ENCODE measurements at places on chromosomes 11 and 22.

- no peak for DNase-seq
Measured at GRCh38 chr22:48171271-48171691, 1408.8 kb downstream of the TBC1D22A start.

GRCh38 chr22:49296561-49296960, 531.1 kb downstream of the BRD1 start:
- DNase-seq = no peak

- DNase-seq = peak; percentile 78
Measured at GRCh38 chr11:126359431-126360048, 4.1 kb downstream of the ST3GAL4 start.

DNA sequence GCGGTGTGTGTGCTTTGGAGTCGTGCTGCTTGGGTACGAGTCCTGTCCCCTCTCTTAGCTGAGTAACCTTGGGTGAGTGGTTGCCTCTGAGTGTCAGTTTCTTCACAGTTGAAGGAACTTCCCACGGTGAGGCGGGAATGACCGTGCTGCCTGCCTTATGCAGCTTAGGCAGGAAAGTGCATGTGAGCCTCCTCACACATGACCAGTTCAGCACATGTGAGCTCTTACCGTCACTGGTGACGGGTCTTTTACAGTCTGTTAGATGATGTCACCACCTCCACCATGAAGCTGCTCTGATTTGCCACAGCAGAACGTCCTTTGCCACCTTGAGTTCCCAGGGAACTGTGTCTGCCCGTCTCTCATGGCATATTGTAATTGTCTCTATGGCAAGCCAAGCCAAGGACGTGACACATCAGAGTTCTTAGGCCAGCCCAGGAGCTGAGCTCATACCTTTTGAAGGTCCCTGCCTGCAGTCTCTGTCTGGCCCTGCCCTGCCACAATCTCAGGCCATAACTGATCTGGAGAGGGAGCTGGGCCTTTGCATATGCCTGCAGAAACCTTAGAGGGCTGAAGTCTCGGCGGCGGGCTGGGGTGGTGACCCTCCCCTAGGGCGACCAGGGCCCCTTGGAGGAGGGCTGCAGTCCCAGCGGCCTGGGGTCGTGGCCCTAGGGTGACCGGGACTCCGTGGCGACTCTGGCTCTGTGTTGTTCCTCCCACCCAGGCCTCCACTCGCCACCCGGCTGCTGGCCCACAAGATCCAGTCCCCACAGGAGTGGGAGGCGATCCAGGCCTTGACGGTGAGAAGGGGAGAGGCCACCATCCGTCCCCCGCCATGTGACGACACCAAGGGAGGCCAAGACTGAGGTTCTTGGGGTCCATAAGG, 7.8 kb downstream of the GGA1 start:
- DNase-seq = no peak

GRCh38 chr22:42562279-42562678, 8.5 kb downstream of the SERHL2 start:
- no peak for DNase-seq

- DNase-seq = no peak
Measured at GRCh38 chr11:117632306-117632705, 164.7 kb downstream of the DSCAML1 start.

DNA sequence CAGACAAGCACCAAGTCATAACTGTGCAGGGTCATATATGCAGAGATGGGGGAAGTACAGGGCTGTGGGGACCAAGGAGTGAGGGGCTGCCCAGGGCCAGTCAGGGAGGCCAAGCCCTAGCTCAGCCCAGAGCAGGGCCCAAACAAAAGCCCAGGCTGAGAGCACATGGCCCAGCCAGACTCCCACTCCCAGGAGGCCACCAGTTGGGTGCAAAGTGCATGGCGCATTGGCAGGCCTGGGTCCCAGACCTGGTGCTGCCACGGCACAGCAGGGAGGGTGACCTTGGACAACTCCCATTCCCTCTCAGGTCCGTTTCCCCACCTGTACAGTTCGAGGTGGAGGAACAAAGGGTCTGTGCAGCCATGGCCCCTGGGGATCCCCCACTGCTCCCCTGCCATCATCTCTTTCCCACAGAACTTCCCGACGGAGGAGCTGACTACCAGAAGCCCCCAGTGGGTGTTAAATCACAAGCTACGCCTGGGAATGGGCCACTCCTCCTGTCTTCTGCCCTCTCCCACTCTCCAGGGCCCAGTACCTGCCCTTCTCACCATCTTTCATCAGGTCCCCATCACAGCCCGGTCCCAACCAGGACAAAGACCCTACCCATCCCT, 608 bp downstream of the NIPSNAP1 start:
- no peak for DNase-seq

DNA sequence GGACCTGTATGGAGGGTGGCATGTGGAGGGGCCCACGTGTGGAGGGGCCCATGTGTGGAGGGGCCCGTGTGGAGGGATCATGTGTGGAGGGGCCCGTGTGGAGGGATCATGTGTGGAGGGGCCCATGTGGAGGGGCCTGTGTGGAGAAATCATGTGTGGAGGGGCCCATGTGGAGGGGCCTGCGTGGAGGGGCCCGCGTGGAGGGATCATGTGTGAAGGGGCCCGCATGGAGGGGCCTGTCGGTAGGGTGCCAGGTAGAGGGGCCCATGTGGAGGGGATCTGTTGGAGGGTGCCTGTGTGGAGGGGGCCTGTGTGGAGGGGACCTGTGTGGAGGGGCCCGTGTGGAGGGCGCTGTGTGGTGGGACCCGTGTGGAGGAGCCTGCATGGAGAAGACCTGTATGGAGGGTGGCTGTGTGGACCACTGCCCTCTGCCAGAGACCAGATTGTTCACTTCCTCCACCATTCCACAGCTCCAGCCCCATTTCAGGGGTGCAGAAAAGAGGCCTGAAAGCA, 47.0 kb downstream of the IGLL5 start:
- DNase-seq = no peak

- no peak for DNase-seq
Measured at GRCh38 chr11:126578426-126578825, 222.9 kb downstream of the ST3GAL4 start.

- no peak for DNase-seq
Measured at GRCh38 chr11:86103808-86104207, 34.9 kb upstream of the PICALM start.

- DNase-seq = no peak
Measured at GRCh38 chr11:127472505-127472904, 471.9 kb upstream of the KIRREL3 start.

- no peak for DNase-seq
Measured at GRCh38 chr11:125154378-125155099, 10.0 kb upstream of the PKNOX2 start.

GRCh38 chr11:57652662-57653061, 3.0 kb upstream of the YPEL4 start:
- no peak for DNase-seq
